ENCODE measurements at places on chromosomes 1 and 21. TPM values are rescaled to one million over a fixed set of nuclear protein-coding genes. Genes with fewer than 3 reads are reported as not detected.

DNA sequence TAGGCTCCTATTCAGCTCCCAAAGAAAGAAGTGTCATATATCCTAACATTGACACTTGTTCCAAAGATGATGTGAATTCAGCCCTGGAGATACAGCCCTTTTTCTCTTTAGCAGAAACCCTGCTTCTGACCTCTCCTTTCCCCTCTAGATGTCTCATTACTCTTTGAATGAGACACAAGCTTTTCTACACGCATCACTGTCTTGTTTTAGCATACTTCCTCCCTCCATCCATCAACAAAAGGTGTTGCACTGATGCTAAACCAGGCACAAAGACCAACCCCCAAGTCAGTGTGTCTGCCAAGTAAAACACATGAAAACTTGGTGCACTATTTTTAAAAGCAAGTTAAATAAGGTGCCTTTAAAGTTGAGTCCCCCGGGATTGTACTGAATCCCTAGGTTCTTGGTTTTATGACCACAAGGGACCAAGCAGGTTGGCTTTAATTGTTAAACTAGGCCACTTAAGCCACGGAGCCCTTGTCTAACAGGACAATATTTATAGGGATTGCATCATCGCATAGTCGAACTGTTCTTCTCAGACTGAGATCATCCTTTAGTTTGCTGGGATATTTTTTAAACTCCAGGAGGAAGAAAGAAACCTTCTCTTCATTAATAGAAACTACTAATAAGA is 101.0 kb upstream of the GUCA2B start:
- H3K27ac ChIP-seq, result no peak overlapping the region
- H3K4me3 ChIP-seq, result no peak overlapping the region
- H3K27me3 ChIP-seq, result no peaks in the 10 kb centered on the region
- H3K36me3 ChIP-seq, result no peaks in the 10 kb centered on the region
- no peak for DNase-seq

GRCh38 chr1:55053265-55053954 is 14.1 kb downstream of the PCSK9 start:
- no peaks in the 10 kb centered on the region for H3K36me3 ChIP-seq
- DNase-seq, result peak; percentile 73
- H3K27me3 ChIP-seq, result no peaks in the 10 kb centered on the region
- peak overlapping the region; percentile 62 for H3K27ac ChIP-seq
- H3K4me1 ChIP-seq, result peaks cover 21% of the 10 kb centered on the region

DNA sequence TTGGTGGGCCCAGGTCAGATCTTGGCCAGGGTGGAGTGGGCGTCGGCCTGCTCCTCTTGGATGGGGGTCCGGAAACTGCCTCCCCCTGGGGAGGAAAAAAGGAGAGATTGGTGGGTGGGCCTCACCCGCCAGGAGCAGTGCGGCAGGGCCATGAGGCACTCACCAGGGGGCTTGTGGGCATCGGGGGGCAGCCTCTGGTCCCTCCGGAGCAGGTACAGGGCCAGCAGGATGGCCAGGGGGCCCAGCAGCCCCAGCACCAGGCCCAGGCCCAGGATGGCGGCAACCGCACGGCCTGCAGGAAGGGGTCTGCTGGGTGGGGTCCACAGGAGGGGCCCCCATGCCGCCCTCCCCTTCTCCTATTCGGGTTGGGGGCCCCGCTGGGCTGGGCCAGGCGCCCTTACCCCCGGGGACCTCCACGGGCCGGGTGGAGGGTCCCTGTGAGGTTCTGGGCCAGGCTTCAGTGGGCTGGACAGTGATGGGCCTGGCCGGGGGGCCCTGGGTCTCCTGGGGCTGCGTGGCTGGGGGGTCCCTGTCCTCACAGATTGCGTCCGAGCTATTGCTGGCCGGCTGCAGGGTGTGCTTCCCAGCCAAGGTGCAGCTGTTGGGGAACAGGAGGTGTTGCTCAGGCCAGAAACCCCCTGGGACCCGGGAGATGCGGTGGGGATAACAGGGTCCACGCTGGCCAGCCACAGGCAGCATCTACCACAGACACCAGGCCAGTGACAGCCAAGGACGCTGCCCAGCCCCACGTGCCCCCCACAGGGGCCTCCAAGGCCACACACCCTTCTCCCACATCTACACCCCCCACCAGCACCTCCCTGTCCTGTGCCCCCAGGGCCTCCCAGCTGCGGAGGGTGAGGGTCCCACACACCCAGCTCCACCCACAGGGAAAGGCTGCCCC is 2.2 kb downstream of the TNFRSF4 start:
- peak overlapping the region; percentile 49 for H3K4me3 ChIP-seq
- no peak overlapping the region for H3K27ac ChIP-seq
- no peaks in the 10 kb centered on the region for H3K36me3 ChIP-seq
- H3K27me3 ChIP-seq, result peaks cover 24% of the 10 kb centered on the region

DNA sequence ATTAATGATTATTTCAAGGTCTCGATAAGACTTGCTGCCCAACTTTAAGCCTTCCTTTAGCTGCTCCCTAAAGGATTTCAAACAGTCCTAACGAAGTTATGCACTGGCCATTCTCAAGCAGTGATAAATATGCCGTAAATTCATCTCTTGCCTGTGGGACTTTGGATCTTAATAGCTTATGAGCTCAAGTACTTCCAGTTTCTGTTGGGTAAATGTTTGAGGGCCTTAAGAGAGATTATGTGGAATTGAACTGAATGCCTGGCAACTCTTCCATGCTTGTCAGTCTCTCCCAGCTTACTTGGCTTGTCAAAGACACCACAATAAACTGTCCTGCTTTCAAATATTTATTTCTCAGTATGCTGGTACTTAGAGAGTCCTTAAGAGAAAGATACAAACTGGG is 3.5 kb upstream of the OR10J4 start:
- H3K36me3 ChIP-seq, result no peaks in the 10 kb centered on the region
- H3K27me3 ChIP-seq, result no peaks in the 10 kb centered on the region
- H3K4me3 ChIP-seq, result no peak overlapping the region
- H3K27ac ChIP-seq, result no peak overlapping the region
- DNase-seq, result no peak
- H3K4me1 ChIP-seq, result no peaks in the 10 kb centered on the region

KCNAB2 gene
- 7.8 TPM for total RNA-seq

KPRP gene
- total RNA-seq, result not detected

OR2T11 gene
- not detected for total RNA-seq

EVA1C gene
- 9.2 TPM for total RNA-seq

- no peaks in the 10 kb centered on the region for H3K36me3 ChIP-seq
- H3K27ac ChIP-seq, result peak overlapping the region; percentile 93
Measured at GRCh38 chr1:228085287-228085951, 2.9 kb downstream of the ARF1 start.

MUTYH gene
- total RNA-seq, result 20.6 TPM

TPTE gene
- total RNA-seq, result not detected

DNA sequence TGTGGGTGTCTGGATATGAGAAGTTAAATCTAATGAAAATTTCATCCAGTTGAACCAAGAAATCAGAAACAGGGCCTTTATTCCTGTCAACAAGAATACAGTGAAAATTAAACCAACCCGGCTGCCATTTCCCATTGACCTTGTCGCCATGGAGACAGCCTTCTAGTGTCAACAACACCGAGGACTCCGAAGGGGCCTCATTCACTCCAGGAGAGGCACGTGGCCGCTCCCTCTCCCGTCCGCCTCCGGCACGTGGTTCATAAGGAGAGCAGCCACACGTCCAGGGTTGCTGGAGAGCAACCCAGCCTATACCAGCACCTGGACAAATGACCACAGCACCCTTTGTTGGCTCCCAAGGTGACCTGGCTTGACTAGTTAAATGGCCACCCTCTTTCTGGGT is 120.3 kb upstream of the VAMP3 start:
- no peaks in the 10 kb centered on the region for H3K27me3 ChIP-seq
- no peak overlapping the region for H3K4me3 ChIP-seq
- H3K36me3 ChIP-seq, result no peaks in the 10 kb centered on the region
- no peak for DNase-seq
- peaks cover 14% of the 10 kb centered on the region for H3K4me1 ChIP-seq
- H3K27ac ChIP-seq, result no peak overlapping the region

SPRR5 gene
- not detected for total RNA-seq

FCAMR gene
- not detected for total RNA-seq

NEGR1 gene
- total RNA-seq, result 4.7 TPM

DNA sequence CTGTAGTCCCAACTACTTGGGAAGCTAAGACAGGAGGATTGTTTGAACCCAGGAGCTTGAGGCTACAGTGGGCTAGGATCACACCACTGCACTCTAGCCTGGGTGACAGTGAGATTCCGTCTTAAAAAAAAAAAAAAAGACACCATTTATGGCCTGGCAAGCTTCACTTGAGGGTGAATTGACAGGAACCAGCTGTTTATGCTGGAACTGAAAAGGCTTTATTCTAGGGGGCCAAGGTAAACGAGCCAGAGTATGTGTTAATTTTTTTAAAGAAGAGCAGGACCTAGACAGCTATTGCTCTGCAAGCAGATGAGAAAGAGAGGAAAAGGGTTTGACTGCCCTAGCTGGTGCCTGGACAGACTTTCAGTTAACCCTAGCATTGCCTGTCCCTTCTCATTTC is 37.0 kb downstream of the S100A6 start:
- no peaks in the 10 kb centered on the region for H3K27me3 ChIP-seq
- H3K36me3 ChIP-seq, result no peaks in the 10 kb centered on the region
- H3K4me1 ChIP-seq, result peaks cover 3% of the 10 kb centered on the region
- DNase-seq, result no peak
- no peak overlapping the region for H3K27ac ChIP-seq
- no peak overlapping the region for H3K4me3 ChIP-seq

ATF3 gene
- 1.9 TPM for total RNA-seq

DNA sequence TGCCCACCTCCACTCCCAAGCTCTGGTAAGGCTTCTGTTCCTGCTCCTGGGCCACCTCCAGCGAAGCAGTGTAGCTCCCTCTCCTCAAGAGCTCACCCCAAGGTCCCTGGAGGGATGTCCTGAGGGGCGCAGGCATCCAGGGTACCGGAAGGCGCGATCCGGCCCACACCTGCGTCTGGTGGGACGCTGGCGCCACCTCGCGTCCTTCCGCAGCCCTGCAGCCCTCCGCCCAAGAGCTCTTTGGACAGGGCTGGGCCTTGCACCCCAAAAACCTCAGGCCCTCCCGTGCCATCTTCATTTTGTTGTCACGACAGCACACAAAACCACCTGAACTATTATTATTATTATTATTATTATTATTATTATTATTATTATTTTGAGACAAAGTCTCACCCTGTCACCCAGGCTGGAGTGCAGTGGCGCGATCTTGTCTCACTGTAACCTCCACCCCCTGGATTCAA is 49.2 kb upstream of the PAX7 start:
- H3K27me3 ChIP-seq, result peaks cover 18% of the 10 kb centered on the region
- no peaks in the 10 kb centered on the region for H3K36me3 ChIP-seq
- no peak overlapping the region for H3K27ac ChIP-seq

DNA sequence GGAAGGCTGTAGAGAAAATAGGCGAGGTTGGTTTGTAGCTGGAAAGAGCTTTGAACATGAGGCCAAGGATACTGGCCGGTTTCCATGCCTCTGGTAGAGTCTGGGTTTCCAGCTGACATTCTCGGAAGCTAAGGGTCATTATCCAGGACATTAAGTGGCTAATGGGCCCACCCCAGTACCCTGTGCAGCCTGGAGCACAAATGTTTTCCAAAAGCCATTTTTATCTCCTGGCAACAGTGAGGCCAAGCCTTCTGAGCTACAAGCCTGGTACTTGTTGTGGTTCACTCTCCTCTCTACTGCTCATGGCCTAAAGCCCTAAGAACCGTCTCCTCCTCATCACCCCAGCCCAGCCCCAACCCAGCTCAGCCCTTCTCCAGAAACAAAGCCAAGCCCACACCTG is 122.9 kb downstream of the DMRTA2 start:
- no peaks in the 10 kb centered on the region for H3K4me1 ChIP-seq
- no peaks in the 10 kb centered on the region for H3K27me3 ChIP-seq
- H3K4me3 ChIP-seq, result no peak overlapping the region
- H3K36me3 ChIP-seq, result no peaks in the 10 kb centered on the region
- no peak overlapping the region for H3K27ac ChIP-seq
- no peak for DNase-seq

DNA sequence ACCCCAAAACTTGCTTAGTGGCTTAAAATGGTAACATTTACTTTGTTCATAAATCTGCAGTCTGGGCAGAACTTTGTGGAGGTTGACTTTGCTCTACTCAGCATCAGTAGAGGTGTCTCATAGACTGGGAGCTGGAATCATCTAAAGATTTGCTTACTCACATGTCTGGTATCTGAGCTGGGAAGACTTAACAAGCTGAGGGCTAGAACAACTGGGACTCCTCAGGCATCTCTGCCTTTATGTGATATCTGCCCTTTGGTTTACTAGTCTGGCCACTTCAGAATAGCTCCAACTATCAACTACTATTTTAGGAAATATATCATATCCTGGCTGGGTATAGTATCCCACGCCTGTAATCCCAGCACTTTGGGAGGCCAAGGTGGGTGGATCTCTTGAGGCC is 82.5 kb downstream of the C4BPA start:
- DNase-seq, result no peak
- H3K36me3 ChIP-seq, result no peaks in the 10 kb centered on the region
- no peak overlapping the region for H3K27ac ChIP-seq
- H3K4me3 ChIP-seq, result no peak overlapping the region
- no peaks in the 10 kb centered on the region for H3K4me1 ChIP-seq
- no peaks in the 10 kb centered on the region for H3K27me3 ChIP-seq

DNA sequence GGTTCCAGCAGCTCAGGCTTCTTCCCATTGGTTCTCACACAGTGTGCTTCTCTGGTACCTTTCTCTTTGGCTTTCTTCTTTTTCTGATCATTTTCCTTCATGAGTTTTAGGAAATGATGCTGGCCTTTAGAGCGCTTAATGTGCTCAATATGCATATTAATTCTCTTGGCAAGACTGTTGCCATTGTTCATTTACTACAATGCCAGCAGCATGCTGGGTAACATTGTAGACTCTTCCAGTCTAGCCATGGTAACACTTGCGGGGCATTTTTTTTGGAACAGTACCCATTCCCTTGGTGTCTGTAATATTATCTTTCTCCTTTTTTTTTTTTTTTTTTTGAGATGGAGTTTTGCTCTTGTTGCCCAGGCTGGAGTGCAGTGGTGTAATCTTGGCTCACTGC is 21.7 kb downstream of the UBE4B start:
- no peaks in the 10 kb centered on the region for H3K27me3 ChIP-seq
- no peak for DNase-seq

GRCh38 chr1:69109277-69109676 is 458.4 kb upstream of the LRRC7 start:
- H3K36me3 ChIP-seq, result no peaks in the 10 kb centered on the region
- H3K4me1 ChIP-seq, result no peaks in the 10 kb centered on the region
- no peak overlapping the region for H3K4me3 ChIP-seq

DNA sequence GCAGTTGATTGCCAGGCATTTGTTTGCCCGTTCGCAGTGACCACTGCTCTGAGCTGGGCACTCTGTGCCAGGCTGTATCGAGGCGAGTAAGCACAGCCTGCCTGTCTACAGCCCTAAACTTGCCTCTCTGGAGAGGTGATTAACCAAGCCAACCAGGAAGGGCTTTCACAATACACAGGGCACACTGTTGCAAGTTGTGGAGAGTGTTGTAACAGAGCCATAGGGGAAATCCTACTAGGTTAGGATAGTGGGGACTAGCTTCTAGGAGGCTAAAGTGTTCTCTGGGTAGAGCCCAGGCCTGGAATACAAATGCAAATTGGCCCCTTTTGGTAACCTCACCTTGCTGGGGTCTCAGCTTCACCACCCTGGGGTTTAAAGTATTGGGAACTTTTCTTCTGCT is 23.8 kb downstream of the PRDM2 start:
- no peak for DNase-seq
- no peaks in the 10 kb centered on the region for H3K4me1 ChIP-seq
- H3K36me3 ChIP-seq, result no peaks in the 10 kb centered on the region
- no peak overlapping the region for H3K27ac ChIP-seq

SLC25A44 gene
- 19.5 TPM for total RNA-seq

- no peak for DNase-seq
- H3K4me3 ChIP-seq, result no peak overlapping the region
- H3K4me1 ChIP-seq, result no peaks in the 10 kb centered on the region
- no peak overlapping the region for H3K27ac ChIP-seq
- H3K27me3 ChIP-seq, result no peaks in the 10 kb centered on the region
- H3K36me3 ChIP-seq, result no peaks in the 10 kb centered on the region
Measured at GRCh38 chr1:211695135-211695816, 19.9 kb upstream of the NEK2 start.

Data from gastrocnemius medialis (tissue), 4 donors.